NCI-H2171 treated with DMSO at 0.1 percent for 48 hours (cell line): ENCODE measurements at places on chromosomes 5 and 9.

DNA sequence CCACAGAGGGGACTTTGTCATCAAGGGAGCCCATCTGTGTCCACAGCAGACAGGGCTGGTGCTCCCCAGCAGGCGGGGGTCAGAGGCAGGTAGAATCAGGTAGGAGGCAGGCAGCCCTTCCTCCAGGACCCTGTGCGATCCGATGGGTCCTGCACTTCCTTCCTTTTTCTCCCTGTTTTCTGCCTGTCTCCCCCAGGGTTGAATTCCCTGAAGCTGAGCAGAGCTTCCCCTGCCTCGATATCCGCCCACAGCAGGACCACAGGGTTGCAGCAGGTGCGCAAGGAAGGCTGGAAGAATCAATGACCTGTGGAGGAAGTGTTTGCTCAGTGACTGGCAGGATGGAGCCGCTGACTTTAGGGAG, 69.2 kb downstream of the MRPL36 start:
- DNase-seq = no peak

DNA sequence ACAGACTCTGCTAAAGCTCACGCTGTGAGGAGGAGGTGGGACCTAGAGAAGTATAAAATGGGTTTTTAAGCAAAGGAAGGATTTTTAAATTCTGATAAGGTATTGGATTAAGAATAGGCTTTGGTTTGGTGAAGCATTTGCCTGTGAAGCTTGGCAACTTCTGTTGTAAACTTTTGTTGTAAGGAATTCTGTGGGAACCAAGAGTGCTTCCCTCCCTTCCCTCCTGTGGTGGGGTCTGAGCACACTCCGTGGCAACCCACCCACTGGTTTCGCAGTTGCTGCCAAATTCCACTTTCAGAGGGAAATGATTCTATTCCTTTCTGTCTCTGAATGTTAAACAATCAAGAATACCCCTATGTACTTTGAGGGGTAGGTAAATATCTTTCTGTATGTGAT, 28.6 kb upstream of the GTF2H2C start:
- no peak for DNase-seq

DNA sequence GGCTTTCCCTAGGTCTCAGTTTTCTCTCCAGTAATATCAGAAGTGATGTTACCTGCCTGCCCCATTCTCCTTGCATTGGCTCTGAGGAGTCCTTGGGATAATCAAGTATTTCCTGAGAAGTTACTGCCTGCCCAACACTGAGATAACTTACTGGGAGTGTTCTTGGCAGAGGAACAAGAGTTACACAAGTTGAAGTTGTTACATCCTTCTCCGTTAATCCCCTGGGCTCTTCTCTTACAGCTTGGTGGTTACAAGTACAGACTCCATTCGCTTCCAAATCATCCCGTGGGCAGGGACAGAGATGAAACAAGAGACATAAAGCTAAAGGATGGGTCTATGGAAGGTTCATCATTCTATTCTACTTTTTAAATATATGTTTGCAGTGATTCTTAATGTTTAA, 74.1 kb upstream of the SAP30L start:
- no peak for DNase-seq

- no peak for DNase-seq
Observed at GRCh38 chr5:97762483-97762882, 579.4 kb upstream of the RIOK2 start.

DNA sequence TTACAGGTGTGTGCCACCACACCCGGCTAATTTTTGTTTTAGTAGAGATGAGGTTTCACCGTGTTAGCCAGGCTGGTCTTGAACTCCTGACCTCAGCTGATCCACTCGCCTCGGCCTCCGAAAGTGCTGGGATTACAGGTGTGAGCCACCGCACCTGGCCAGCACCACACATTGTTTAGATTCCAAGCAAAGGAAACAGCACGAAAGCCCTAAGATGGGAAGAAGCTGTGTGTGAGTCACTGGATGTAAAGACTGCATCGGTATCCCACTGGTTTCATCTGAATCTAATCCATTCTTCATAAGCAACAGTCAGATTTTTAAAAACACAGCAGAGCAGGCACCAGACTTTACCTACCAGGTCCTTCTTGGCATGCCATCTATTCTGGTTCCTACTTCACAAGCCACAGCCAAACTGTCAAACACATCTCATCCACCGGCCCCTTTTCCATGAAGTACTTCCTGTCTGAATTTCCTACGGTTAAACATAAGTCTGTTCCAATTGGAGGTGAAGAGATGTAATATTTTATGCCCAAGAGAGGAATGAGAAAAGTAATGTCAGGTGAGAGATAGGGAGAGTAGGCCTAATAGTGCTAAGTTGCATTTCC, 17.4 kb downstream of the UBTD2 start:
- no peak for DNase-seq

- DNase-seq = no peak
Observed at GRCh38 chr5:93596676-93597490, 13.9 kb downstream of the NR2F1 start.

- DNase-seq = no peak
Observed at GRCh38 chr9:95979446-95979845, 104.0 kb downstream of the ERCC6L2 start.

GRCh38 chr9:126057121-126057825, 269.4 kb upstream of the MVB12B start:
- peak; percentile 96 for DNase-seq

- no peak for DNase-seq
Observed at GRCh38 chr5:144133050-144133633, 37.3 kb downstream of the YIPF5 start.

GRCh38 chr9:138073408-138073807, 195.8 kb downstream of the CACNA1B start:
- DNase-seq = no peak

- no peak for DNase-seq
Observed at GRCh38 chr9:136902259-136902821, 16.0 kb downstream of the TRAF2 start.

- no peak for DNase-seq
Observed at GRCh38 chr5:117803533-117803932, 1184.8 kb downstream of the DTWD2 start.

GRCh38 chr5:171524466-171524865, 105.0 kb downstream of the FGF18 start:
- DNase-seq = peak; percentile 30

DNA sequence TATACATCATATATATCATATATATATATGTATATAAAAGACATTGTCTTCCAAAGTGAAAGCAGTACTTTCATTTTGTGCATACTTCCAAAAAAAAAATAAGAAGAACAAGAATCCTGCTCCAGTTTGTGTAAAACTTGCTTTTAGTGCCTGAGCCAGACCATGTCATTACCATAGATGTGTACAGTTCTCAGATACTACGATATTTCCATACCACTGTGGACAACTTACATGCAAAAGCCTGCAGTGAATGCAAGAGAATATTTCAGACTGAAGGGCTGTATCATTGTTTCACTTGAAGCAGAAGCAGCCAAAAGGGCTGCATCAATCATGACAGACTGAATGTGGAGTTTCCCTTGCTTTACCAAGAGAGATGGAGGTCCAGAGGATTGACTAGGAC, 72.6 kb upstream of the CYLC2 start:
- DNase-seq = no peak
